Temporal lobe (tissue), 4 donors: ENCODE measurements at places on chromosomes 16 and 17. TPM values are rescaled to one million over a fixed set of nuclear protein-coding genes. Genes with fewer than 3 reads are reported as not detected.

CRHR1 gene
- 37.6 TPM for total RNA-seq

CSH2 gene
- not detected for total RNA-seq

CD300LB gene
- under 0.01 TPM for total RNA-seq

VTN gene
- 0.25 TPM for total RNA-seq

DPEP3 gene
- 0.25 TPM for total RNA-seq

PIMREG gene
- 3.4 TPM for total RNA-seq

MLLT6 gene
- total RNA-seq, result 20.4 TPM

BICDL2 gene
- not detected for total RNA-seq

TLCD2 gene
- total RNA-seq, result 0.25 TPM

TNFRSF13B gene
- total RNA-seq, result not detected

RNF112 gene
- total RNA-seq, result 21.6 TPM

NPIPB2 gene
- 3.9 TPM for total RNA-seq

WNK4 gene
- total RNA-seq, result 0.74 TPM

PRR29 gene
- total RNA-seq, result 1.5 TPM

SLC47A1 gene
- total RNA-seq, result 3.7 TPM

TBC1D3G gene
- total RNA-seq, result 0.74 TPM

CTRB2 gene
- not detected for total RNA-seq

BIRC5 gene
- 3.2 TPM for total RNA-seq

CCL8 gene
- total RNA-seq, result 0.25 TPM

KRT36 gene
- total RNA-seq, result not detected

NFATC3 gene
- 15.2 TPM for total RNA-seq

LPO gene
- under 0.01 TPM for total RNA-seq

MYLK3 gene
- 0.98 TPM for total RNA-seq

ITGAX gene
- 0.98 TPM for total RNA-seq

KRT14 gene
- total RNA-seq, result 0.49 TPM

ANKS4B gene
- not detected for total RNA-seq

C17orf100 gene
- 3.2 TPM for total RNA-seq

KRTAP4-4 gene
- not detected for total RNA-seq

MEFV gene
- total RNA-seq, result under 0.01 TPM

USH1G gene
- 0.25 TPM for total RNA-seq

OR1A1 gene
- not detected for total RNA-seq

ARHGDIG gene
- 29.5 TPM for total RNA-seq

TBC1D3C gene
- under 0.01 TPM for total RNA-seq

KRTAP4-12 gene
- not detected for total RNA-seq

MT1H gene
- not detected for total RNA-seq

ABCC6 gene
- total RNA-seq, result 0.74 TPM

CPHXL2 gene
- total RNA-seq, result not detected

TMEM11 gene
- total RNA-seq, result 5.9 TPM

BAHCC1 gene
- total RNA-seq, result 16.7 TPM

KRT34 gene
- total RNA-seq, result 0.74 TPM

MXRA7 gene
- 35.7 TPM for total RNA-seq

KCNH6 gene
- total RNA-seq, result 0.25 TPM

CES3 gene
- total RNA-seq, result 0.49 TPM

CACNG3 gene
- total RNA-seq, result 5.2 TPM

TBC1D28 gene
- not detected for total RNA-seq

TLCD3A gene
- total RNA-seq, result 8.9 TPM

KCNAB3 gene
- 3.7 TPM for total RNA-seq

TBC1D24 gene
- 22.1 TPM for total RNA-seq

GAS7 gene
- total RNA-seq, result 78.9 TPM

MYO1D gene
- 29.7 TPM for total RNA-seq

CAVIN1 gene
- 6.4 TPM for total RNA-seq

CIBAR2 gene
- total RNA-seq, result 0.49 TPM

OR3A3 gene
- not detected for total RNA-seq
